Activated T-helper 2 cell treated with anti-CD3 and anti-CD28 coated beads, Interferon-gamma antibody, Interleukin-2, Interleukin-4, amounts not matched to agents 10 μg/mL and 5 μg/mL and 100 μg/mL, durations not matched to agents 14 hours and 24 hours and 36 hours (primary cell): ENCODE measurements at places on chromosomes 6 and 20.

DNA sequence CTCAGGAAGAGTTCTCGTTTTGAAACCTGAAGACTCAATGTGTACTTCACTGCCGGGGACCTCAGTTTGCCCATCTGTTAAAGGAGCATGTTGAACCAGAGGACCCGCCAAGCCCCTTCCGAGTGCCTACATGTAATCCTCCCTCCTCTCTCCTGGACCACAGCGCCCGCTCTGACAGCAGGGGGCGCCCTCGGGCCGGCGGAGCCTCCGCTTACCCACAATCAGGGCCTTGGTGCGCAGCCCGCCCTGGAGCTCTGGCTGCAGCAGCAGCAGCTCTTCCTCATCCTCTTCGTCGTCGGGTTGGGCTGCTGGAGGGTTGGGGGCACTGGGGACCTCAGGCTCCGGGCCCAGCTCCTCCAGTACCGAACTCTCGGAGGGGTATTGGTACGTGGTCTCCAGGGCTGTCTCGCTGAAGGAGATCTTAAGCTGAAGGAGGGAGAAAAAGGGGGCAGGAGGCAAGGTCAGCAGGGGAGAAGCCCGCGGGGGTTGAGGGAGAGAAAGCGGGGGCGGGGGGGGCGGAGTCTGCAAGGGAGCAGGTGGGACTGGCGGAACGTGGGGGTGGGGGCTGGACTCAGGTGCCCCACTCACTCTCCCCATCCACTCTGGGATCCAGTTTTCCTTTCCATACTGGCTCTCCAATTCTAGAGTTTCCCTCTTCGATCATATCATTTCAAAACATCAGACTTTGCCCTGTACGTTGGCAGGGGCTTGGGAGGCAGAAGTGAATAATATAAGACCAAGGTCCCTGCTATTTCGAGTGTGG, 6.3 kb upstream of the DHX16 start:
- peaks cover 77% of the 10 kb centered on the region for H3K36me3 ChIP-seq
- H3K4me1 ChIP-seq, result peaks cover 26% of the 10 kb centered on the region
- DNase-seq, result peak; percentile 86
- H3K4me3 ChIP-seq, result peak overlapping the region; percentile 97

GRCh38 chr6:143517447-143517773, 5.9 kb upstream of the FUCA2 start:
- no peak overlapping the region for H3K4me3 ChIP-seq
- peak overlapping the region; percentile 15 for H3K27ac ChIP-seq
- no peaks in the 10 kb centered on the region for H3K27me3 ChIP-seq

DNA sequence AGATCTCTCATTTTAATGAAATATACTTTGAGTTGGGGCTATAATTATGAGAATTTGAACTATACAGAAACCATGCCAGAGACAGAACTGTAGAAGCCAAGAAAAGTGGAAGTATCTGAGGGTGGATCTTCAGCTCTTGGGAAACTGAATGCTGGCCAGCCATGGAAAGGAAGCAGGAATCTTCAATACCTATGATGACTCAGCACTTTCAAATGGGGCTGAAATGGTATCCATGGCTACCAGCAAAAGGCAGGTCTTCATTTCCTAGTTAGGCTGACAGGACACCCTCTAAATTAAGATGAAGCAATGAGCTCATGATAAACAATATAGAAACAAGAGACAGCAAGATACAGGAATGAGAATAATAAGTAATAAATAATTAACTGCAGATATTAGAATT, 171.3 kb downstream of the COL21A1 start:
- no peaks in the 10 kb centered on the region for H3K4me1 ChIP-seq
- H3K36me3 ChIP-seq, result no peaks in the 10 kb centered on the region
- H3K27me3 ChIP-seq, result no peaks in the 10 kb centered on the region
- no peak overlapping the region for H3K4me3 ChIP-seq
- H3K27ac ChIP-seq, result no peak overlapping the region
- no peak for DNase-seq

DNA sequence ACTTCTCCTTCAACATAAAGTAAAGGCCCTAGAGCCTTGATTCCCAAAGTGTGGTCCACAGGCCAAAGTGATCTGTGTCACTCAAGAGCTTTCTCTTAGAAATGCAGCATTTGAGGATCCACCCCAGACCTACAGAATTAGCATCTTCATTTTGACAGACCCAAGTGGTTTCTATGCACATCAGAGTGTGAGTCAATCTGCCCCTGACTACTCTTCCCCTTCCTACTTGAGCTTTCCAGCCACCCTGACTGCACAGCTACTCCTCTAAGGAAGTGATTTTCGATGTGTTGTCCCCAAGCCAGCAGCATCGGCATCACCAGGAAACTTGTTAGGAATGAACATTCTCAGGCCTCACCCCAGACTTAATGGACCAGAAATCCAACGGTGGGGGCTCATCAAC, 2.6 kb downstream of the MEP1A start:
- no peak overlapping the region for H3K27ac ChIP-seq
- H3K4me3 ChIP-seq, result no peak overlapping the region
- no peak for DNase-seq
- H3K4me1 ChIP-seq, result no peaks in the 10 kb centered on the region
- no peaks in the 10 kb centered on the region for H3K36me3 ChIP-seq
